ENCODE measurements at places on chromosomes 4 and X. TPM values are rescaled to one million over a fixed set of nuclear protein-coding genes. Genes with fewer than 3 reads are reported as not detected.

DNA sequence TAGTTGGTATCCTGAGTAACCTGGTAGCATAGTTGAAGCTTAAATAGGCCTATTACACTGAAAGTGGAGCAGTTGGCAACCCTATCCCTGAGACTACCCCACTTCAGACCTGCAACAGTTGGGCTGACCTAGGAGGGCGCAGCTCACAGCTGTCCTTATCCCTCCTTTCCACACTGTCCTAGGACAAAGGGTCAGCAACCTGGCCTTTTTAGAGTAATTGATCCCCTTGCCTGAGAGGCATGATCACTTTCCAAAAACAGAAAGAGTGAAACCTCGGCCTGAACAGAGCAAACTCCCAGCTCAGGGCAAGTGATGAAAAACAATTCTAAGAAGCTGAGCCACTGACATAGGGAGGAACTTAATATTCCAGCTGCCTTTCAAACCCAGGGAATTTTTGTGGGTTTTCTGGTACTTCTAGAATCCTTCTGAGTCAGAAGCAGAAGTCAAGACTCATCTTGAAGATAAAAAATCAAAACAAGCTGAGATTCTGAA lies 94.9 kb upstream of the MYOZ2 start:
- DNase-seq = no peak

- no peak for DNase-seq
These were observed 371.6 kb downstream of the INPP4B start for GRCh38 chr4:142474398-142475087.

DNA sequence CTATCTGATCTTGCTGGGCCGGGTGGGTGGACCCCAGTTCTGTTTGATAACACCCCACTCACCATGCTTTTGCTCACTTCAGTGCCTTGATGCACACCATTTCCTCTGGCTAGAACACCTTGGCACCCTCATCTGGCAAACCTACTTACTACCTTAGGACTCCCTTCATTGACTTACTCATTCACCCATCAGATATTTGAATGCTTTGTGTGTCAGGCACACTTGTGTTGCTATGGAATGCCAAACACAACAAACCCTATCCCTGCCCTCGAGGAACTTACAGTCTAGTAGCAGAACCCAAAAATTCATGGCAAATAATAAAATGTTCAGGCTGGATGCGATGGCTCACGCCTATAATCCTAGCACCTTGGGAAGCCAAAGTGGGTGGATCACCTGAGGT lies 13.9 kb downstream of the CCNG2 start:
- DNase-seq = no peak

PDE5A gene
- 3.2 TPM for total RNA-seq

CAMK2D gene
- total RNA-seq = 24.8 TPM

DDX53 gene
- total RNA-seq = not detected

DNA sequence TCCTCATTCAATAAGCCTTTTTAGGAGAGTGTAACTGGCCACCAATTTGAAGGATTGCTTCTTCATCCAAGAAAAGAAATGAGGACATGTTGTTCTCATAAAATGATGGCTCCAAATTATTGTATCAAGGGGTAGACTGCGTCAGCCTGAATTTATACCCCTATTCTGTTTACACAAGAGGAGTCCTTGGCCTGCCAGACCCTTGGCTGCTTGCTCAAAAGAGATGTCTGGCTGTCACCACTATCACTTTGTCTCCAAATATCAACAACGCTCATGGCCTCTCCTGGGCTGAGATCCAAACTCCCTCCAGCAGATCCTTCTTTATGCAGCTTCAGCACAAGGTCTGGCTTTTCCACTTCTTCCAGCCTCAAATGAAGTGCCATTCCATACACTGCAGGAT lies 127.9 kb downstream of the OR13H1 start:
- DNase-seq = no peak

GRCh38 chrX:102154218-102154860 lies 1.4 kb downstream of the BEX5 start:
- DNase-seq = peak; percentile 42

DNA sequence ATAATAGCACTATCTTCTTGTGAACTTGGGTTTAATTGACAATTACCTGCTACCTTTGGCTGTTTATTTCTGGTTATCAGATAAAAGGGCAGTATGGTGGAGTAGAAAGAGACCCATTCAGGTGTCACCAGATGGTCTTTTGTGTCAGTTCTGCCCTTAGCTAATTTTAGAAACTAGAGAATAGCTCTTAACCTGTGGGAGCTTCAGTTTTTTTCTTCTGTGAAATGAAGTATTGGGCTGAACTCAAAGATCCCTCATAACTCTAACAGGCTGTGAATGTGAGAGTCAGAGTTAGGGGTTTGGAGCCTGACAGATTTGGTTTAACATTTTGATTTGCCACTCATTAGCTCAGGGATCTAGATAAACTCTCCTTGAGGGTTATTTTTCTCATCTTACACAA lies 335.2 kb downstream of the PPP1R2C start:
- no peak for DNase-seq

GRCh38 chr4:153087671-153088194 lies 116.5 kb upstream of the TRIM2 start:
- no peak for DNase-seq
